ENCODE measurements at places on chromosomes 1 and 21. TPM values are rescaled to one million over a fixed set of nuclear protein-coding genes. Genes with fewer than 3 reads are reported as not detected.

The VANGL2 gene
- total RNA-seq, result under 0.01 TPM

The CTSS gene
- 5.2 TPM for total RNA-seq

The ATP1A4 gene
- not detected for total RNA-seq

The S100A2 gene
- total RNA-seq, result 2.4 TPM

The BARHL2 gene
- total RNA-seq, result not detected
